PC-9 (cell line): ENCODE measurements at places on chromosomes 7 and 10. TPM values are rescaled to one million over a fixed set of nuclear protein-coding genes. Genes with fewer than 3 reads are reported as not detected.

Gene SLC39A12
- total RNA-seq: not detected in 2 replicates

Gene LRIT1
- total RNA-seq: not detected in 2 replicates

Gene TMEM184A
- total RNA-seq: 21.4 TPM in 2 replicates

Gene GPR22
- total RNA-seq: not detected in 2 replicates

DNA sequence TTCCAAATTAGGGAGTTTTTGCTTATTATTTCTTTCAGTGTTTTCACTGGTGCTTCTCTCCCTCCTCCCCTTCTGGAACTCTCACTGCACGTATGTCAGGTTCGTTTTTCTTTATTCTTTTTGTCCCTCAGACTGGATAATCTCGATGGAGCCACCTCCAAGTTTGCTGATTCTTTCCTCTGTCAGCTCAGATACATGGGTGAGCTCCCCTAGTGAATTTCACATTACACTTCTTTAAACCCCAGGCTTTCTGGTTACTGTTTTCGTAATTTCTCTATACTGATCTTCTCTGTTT, 20.8 kb upstream of the NCAPG2 start:
- no peak for DNase-seq

GRCh38 chr7:46155367-46155766, 234.3 kb upstream of the IGFBP3 start:
- DNase-seq: no peak

DNA sequence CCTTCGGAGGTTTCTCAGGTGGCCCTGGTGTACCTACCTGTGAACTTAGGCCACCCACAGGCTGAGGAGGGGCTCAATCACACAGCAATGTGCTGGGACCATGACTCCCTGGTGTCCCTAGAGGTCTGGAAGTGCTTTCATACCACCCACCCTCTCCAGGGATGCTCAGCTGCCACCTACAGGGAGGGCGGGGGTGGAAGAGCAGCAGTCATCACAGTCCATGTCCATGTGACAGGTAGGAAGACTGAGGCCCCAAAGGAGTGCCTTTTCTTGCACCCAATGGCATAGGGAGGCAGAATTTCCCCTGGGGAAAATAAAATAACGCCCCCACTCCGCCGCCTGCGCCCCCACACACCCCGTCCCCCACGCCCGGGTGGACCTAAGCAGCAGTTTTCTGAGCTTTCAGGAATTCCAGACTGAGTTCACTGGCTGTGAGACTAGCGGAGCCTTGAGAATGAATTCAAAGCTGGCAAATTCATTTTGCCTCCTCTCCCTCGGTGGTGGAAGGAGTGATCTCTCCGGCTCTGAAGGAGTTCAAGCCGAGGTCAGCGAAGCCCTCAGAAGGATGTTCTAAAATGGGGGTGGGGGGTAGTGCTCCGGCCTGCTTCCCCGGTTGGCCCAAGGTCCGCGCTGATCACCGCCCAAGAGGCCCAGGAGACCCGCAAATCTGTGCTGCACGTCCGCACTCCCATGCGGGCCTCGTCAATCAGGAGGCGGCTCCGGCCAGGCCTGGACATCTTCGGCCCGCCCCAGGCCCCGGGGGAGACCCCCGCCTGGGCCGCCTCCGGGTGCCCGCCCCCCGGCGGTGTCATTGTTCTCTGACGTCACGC, 2.1 kb upstream of the ZMIZ1 start:
- DNase-seq: no peak

GRCh38 chr10:24438800-24439199, 229.9 kb downstream of the KIAA1217 start:
- no peak for DNase-seq

DNA sequence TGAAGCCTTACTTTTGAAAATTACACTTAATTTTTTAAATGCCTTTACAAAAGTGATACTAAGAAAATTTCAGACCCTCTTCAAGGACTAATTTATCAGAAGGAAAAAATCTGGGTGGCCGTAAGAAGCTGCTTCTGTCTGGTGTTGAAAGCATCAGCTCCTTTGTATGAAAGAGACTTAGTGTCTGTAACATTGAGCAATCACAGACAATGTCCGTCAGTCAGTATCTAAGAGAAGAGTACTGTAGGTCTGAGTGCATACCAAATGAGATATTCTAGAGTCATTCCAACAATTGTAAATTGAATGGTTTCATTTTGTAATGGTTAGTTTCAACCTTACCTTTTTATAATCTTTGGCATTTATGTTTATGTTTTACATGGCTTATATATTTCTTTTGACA, 11.1 kb upstream of the MDFIC start:
- DNase-seq: no peak

DNA sequence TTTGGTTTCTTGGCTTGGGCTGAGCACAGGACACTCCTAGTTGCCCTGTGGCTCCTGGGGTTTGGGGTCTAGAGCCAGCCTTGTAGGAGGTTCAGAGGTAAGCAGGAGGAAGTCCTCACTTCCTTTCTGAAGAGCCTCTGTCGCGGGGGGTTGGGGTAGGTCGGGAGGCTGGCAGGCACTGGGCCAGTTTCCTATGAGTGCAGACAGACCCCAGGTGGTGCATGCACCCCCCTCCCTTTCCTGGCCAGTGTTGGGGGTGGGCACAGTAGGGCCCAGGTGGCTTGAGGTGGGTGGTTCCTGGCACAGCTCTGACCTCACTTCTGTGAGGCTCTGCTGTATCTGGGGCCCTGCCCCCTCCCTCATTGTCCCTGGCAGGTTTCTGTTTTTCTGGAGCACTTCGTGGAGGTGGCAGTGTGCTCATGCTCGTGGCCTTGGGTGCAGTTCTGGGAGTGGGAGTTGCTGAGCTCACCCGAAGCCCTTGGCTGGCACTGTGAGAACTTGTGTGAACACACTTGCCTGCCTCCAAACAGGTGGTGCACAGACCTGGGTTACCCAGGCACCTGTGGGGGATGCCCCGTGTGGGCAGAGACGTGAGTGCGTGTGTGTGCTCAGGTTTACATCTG, 1.8 kb downstream of the PALD1 start:
- no peak for DNase-seq

GRCh38 chr10:114624951-114625780, 32.9 kb downstream of the ABLIM1 start:
- DNase-seq: peak; percentile 93

DNA sequence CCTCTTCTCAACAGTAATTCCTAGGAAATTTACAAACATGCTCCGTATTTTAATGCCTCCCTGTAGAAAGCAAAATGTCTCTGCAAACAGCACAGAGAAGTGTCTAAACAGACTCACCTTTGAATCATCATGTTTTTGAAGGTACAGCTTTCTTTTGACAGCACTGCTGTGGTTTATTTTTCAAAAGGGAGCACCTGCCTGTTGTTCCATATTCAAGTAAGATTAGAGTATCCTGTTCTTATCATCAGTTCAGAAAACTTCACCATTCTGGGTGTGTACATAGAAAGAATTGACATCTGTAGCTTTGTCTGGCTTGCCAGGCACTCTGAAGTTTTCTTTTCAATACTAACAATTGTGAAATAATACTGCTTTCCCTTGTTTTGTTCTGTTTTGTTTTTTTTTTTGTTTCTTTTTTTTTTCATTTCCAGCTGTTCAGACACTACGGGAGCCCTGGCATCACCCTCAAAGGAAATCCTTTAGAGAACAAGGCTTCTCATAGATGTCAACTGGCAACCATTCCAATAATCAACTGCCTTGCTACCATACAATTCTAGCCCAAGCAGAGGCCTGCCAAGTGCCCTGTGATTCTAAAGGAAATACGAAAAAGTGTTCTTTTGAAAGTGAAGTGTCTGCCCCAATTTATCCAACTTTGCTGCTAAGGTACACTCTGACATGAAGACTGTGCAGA, 275.9 kb downstream of the PRPF18 start:
- DNase-seq: no peak

- DNase-seq: no peak
Measured at GRCh38 chr7:51366172-51366728, 49.6 kb upstream of the COBL start.

DNA sequence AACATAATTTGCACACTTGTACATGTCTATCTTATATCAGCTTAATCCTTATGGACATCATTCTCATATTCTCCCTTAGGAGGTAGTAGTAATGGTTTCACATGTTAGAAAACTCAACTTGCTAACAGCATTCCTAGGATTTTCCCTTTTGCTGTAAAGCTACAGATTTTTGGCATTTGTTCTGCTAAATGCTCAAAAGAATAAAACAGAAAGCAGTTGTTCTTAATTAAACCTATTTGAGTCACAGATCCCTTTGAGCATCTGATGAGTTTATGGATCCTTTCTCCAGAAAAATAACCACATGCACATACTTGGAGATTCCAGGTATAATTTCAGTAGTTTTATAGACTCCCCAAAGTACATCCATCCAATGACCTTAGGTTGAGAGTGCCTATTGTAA, 122.9 kb upstream of the BET1 start:
- DNase-seq: no peak

- no peak for DNase-seq
Measured at GRCh38 chr7:55140941-55141278, 122.1 kb downstream of the EGFR start.

DNA sequence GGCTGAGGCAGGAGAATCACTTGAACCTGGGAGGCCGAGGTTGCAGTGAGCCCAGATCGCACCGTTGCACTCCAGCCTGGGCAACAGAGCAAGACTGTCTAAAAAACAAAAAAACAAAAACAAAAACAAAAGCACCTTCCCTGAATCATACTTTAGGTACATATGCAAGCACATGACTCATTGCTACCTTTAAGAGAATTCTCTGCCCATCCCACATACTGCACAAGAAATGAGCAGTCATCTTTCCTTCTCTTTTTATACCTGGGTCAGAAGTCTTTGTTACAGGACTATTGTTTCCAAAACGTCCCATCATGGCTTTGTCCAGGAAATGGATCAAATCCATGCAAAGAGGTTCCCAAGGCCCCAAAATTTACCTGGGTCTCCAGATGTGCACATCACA, 21.5 kb upstream of the AKR1B10 start:
- DNase-seq: peak; percentile 78
